GM06990 (cell line): ENCODE measurements at places on chromosomes 13 and 19.

- no peak for DNase-seq
Measured at GRCh38 chr19:17235971-17236777, 9.5 kb downstream of the NR2F6 start.

GRCh38 chr19:32415669-32416068 is 10.1 kb downstream of the DPY19L3 start:
- no peak for DNase-seq

DNA sequence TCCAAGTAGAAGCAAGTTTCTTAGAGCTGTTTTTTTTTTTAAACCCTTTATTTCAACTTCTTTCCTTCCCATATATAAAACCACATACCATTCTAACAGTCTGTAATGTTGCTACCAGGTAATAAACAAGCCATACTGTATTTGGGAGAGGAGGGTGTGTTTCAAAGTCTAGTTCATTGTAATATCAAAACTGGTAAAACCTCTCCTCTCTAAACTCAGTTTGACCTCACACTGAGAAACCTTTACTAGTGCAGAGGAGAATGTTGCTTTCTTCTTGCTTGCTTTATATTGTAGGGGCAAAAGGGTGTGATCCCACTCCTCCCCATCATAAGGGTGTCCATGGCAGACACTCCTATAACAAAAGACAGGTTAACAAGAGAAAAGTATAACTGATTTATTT is 155.1 kb downstream of the GGACT start:
- DNase-seq, result no peak

DNA sequence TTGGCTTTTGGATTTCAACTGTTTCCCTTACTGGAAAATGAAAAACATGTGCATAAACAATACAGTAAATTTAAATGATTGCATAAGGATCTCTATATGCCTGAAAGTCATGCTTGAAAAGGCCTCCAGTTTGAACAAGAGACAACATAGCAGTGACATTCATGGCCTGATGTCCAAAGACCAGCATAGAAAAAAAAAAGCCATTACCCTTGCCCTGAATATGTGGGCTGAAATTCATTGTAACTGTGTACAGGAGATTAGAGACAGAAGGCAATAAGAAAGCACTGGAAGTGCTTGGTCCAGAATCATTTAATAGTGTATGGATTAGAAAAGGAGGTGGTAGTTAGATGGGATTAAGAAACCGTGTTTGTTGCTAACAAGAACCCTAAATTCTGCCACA is 15.4 kb downstream of the MIR17HG start:
- DNase-seq, result no peak

DNA sequence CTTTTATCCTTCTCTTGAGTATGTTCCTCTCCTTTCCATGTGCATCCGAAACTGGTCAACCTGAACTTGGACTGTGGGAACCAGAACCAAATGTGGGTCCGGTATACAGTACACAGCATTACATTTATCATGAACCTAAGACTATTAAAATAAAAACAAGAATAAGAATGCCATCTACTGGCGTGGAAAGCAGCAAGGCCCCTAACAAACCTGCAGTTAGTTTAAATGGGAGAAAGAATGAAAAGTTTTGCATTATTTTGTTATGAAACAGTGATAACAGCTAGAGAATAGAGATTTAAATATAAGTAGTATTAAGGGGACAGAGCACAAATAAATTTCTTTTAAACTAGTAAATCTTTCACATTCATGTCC is 159.5 kb downstream of the RBM26 start:
- DNase-seq, result no peak
